ENCODE measurements at places on chromosomes 5 and 9.

- no peak for DNase-seq
Measured at GRCh38 chr5:56088967-56089829, 94.4 kb upstream of the IL6ST start.

DNA sequence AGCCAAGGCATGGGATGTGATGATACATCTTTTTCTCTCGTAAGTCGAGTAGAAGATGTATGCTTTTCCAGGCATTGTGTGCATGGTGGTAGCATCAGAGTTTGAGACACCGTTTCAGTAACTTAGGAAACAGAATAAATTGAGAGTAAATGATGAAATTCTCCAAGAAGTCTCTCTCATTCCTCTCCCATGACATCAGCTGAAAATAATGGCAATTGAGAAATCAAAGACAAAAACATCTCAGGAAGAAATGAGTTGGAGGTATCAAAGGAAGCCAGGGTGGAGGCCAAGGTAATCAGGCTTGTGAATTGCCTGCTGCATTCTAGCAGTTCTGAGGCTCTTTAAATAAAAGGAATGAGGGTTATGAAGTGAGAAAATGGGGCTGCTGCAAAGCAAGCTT is 53.9 kb downstream of the SGCD start:
- DNase-seq, result no peak

DNA sequence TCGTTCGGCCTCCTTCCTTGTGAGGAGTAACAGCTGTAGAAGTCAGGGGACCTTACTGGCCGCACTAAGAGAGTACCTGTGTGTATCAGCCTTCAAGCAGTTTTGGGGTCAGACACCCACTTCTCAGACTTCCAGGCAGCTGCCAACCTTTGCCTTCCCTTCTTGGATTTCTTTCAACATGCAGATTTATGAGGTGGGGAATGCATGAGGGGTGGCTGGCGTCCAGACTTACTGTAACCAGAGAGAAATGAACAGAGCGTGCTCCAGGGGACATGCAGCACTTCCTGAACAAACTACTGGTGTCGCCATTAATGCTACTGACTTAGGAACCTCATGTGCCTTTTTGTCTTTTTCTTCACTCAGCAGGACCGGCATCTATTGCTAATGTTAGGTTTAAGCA is 46.7 kb downstream of the INSYN2B start:
- DNase-seq, result no peak

DNA sequence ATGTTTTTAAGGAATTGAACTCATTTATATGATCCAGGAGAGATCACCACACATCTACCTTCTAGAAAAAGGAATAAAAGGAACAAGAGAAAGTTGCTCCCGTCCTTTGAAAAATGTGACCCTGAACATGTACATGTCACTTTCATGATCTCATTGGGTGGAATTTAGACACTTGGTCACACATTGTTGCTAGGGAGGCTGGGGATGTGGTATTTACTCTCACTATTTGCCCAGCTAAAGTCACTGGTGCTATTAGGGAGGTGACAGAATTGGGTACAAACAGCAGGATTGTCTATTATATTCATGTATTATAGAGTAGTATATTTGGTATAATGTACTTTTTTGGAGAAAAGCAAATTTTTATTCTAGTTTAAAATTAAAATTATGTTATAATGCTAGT is 2.1 kb upstream of the CDH10 start:
- DNase-seq, result no peak

GRCh38 chr9:123073991-123074422 is 40.5 kb downstream of the GPR21 start:
- no peak for DNase-seq

DNA sequence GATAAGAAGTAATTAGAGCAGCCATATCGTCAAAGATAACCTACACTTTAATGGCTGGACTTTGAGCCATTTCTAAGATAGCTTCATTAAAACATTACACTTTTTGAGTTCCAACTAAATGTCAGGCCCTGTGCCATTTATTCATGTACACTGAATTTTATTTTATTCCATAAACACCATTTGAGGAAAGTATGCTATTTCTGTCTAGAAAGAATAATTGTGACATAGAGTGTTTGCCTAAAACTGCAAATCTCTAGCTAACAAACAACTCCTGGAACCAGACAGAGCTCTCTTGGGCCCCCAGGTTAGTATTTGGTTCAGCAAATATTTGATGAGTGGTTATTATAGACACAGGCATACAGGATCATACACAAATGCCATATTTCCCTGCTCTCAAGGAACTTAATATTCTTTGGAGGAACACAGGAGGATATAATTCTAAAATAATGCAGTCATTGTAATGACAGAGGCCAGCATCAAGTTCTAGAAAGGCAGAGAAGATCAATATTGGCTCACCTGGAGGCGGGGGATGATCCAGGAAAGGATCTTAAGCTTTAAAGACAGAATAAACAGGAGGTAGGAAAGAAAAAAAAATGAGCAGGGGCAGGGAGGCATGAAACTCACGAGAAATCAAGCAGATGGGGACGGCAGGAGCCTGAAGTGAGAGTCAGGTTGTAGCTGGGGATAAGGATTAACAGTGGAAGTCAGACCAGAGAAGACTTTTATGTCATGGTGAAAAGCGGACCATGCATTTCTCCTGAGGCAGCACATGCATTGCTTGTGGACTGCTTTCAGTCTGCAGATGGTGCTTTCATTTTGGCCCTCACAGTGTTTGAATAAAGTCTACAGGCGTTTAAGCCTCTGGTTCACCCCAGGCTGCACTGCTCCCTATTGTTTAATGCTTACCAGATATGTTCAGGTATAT is 127.7 kb downstream of the GCNT1 start:
- DNase-seq, result no peak

DNA sequence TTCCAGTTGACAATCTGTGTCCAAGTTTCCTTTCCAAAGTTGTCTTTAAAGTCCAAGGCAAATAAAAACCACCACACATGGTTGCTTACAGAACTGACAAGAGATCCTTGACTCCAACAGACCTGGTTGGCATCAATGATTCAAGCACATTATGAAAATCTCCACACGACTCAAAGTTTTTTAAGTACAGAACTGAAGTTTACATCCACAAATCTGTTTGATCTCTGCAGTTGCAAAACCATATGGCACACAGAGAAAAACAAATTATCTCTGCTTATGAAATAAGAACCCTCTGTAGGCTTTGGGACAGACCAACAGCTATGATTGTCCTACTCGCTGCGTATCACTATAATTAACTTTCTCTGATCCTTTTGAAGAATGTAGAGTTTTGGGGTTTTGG is 60.8 kb downstream of the MLLT3 start:
- no peak for DNase-seq

DNA sequence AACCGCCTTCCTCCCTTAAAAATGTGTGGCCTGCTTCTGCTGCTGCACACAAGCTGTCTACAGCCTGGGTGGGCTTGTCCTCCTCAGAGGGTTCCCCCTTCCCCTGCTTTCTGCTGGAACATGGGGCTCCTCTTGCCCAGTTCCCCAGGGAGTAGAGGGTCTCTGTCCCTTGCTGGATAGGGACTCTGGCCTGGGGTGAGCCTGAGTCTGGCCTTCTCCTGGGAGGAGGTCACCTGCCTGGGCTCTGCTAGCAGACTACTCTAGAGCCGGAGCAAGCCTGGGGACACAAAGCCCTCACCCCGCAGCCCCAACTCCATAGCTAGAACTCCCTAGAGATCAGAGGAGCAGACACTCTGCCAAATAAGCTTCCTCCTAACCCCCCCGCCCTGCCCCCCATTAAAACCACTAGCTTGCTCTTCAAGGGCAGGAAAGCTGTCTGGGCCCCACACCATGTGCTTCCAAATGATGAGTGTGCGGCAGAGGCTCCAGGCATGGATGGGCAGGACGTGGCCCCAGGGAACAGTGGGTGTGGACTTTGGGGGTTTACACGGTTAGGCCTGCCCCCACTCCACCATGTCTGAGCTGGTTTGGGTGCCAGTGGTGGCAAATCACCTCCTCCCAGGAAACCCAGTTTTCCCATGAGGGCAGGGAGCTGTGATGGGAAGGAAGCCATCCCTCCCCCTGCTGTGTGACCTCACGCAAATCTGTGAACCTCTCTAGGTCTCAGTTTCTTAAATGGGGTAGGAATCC is 10.0 kb downstream of the TCF7 start:
- DNase-seq, result peak; percentile 53

DNA sequence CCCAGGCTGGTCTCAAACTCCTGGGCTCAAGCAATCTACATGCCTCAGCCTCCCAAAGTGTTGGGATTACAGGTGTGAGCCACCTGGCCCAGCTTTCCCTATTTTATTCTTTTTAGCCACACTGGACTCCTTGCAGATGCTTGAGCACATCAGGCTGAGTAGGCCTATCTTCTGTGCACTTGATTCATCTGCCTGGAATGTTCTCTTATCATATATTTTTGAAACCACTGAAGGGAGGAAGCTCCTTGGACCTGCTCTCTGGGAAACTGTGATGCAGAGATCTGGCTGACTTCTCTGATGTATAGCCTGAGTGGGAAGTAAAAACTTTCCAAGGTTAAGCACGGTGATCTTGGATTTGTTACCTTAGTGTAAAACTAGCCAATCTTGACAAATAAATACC is 6.5 kb upstream of the MAT2B start:
- no peak for DNase-seq

DNA sequence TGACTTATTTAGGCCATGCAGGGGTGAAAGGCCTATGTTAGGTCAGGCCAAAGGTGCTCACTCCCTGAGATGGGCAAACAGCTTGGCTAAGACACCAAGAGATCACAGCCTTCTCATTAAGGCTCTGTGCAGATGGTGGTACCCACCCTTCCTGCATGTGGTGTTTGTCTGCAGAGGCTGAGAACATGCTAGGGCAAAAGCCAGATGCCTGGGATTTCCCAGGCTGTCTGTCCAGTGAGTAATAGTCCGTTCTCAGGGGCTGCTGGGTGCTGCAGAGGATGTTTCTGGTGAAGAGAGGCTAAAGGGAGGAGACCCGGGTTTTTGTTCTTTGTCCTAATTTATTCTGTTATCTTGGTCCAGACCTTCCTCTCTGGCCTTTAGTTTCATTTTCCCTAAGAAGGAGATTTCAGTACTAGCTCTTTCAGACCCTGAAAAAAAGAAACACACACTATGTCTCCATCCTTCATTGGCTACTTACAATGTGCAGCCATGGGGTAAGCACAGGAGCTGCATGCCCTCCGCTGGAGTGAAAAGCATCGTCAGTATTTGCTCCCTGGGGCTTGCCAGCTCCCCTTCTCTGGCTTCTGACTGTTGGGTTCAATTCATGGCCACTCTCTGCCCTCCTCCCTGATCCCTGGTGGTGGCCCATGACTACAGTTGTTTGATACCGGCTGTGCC is 23.4 kb upstream of the GLRA1 start:
- DNase-seq, result no peak

All from CD4-positive, alpha-beta T cell treated with Interleukin-10 for 1 hour (primary cell).